ENCODE measurements at places on chromosomes 7 and 10.

DNA sequence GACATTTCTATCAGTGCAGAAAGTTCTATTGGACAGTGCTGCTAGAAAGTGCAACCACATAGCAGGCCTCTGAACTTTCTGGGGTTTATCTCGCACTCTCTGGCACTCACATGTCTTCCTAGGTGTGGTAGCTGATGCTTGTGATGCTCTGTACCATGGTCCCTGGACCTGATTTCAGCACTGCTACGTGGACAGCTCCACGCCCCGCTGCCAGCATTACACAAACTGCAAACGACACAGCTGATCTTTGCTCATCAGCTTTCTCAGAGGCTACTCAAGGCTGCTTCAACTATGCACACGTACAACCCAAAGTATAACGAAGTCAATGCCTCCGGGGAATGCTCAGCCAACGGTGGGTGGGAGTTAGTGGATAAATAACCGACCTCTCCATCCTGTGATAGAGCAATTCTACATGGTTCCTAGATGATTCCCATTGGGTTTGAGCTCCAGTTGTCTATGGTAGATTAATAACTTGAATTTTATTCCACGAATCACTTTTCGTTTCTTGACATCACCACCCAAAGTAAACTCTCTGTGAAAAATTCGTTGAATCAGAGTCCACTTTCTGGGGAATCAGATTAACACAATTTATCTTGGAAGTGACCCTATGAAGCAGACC, 302.5 kb downstream of the ACTR3B start:
- no peak for DNase-seq

DNA sequence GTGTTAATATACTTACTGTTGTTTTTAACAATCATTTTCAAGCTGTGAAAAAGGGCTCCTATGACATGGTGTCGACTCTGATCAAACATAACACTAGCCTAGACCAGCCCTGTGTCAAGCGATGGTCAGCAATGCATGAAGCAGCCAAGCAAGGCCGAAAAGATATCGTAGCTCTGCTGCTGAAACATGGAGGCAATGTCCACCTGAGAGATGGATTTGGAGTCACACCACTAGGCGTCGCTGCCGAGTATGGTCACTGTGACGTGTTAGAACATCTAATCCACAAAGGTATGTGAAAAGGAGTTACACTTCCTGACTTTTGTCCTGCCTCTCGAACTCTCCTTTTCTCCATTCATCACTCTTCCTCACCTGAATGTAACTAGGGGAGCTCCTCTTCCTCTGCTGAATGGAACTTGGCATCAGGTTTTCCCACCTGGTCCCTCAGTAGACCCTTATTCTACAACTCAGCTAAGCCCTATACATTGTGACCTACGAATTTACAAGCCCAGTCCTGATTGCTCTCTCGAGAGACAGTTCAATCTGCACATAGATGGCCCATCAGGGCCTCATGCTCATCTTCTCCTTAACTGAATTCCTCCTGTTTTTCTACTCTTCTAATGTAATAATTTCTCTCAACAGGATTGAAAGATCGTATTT, 23.0 kb downstream of the ASB15 start:
- no peak for DNase-seq

DNA sequence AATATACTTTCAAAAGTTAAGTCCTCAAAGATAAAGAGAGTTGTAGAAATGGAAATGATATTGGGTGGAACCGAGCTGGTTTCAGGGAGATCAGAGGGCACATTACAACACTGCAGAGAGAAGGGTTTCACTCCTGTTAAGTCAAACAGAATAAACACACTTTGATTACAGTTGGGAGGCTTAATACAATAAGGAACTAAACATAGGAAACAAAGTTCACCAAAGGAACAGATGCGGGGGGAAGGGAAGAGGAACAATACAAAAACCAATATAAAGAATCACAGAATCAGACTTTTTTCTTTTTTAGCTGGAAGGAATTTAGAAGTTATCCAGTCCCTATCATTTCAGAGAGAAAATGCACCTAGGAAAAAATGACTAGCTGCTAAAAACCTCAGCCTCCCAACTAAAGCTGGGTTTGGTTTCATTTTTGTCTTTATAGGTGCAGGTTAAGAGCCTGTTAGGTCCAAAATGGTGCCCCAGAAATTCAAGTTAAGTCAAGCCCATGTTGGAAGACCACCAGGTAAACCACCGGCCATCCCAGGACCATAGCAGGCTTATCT, 81.9 kb downstream of the DNMBP start:
- DNase-seq: peak; percentile 62

DNA sequence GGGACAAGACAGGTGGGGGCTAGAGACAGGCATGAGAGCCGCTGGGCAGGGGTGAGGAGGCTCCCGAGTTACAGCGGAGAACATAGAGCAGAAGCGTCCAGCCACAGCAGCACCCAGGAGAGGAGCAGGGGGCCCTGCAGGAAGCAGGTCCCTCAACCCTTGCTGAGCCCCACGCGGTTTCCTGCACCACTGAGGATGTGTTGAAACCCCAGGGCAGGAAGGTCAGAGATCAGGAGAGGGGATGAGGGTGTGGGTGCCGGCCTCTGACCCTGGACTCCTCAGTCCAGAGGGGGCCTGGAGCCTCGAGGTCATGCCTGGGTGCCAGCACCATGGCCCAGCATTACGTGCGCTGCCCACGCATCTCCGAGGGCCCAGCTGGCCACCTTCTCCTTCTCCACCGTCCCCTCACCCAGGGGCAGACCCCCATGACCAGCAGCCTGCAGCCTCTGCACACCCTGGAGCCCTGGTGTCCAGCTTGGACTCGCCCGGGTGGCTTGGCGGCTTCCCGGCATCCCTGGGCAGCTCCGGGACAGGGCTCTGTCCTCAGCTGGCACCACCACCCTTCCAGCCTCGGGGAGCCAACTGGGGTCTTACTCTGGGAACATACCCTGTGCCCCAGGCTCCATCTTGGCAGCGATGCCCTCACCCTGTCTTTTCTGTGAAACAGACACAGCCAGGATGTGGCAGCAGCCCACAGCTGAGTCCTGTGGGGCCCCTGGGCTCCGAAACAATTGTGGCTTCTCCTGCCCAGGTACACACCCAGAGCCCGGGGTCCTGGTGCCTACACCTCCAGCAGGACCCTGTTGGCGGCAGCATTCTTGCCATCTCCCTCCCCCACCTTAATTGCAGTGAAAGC, 52.0 kb downstream of the STK32C start:
- DNase-seq: peak; percentile 74

GRCh38 chr7:41889040-41889439, 186.2 kb upstream of the INHBA start:
- no peak for DNase-seq

- DNase-seq: no peak
These were observed 455.7 kb upstream of the KLF6 start for GRCh38 chr10:4240608-4241197.

DNA sequence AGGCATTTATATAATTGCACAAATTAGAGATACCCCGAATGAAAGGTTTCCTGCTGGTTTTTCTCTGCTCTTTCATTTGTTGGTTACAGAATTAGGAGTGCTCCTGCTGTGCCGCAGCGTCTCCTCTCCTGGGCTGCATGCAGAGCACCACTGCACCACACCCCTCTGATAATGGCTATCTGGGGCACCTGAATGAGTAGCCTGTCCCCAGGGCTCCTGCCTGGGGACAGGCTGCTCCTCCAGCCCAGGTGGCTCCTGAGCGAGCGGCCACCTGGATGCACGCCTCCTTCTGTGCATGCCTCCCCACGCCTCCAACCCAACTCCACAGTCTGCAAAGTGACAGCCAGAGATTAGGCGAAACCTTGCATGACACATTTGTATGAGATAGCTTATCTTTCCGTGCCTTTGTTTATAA, 242.6 kb upstream of the FZD8 start:
- no peak for DNase-seq

GRCh38 chr7:121437470-121437869, 41.4 kb upstream of the FAM3C start:
- DNase-seq: no peak

DNA sequence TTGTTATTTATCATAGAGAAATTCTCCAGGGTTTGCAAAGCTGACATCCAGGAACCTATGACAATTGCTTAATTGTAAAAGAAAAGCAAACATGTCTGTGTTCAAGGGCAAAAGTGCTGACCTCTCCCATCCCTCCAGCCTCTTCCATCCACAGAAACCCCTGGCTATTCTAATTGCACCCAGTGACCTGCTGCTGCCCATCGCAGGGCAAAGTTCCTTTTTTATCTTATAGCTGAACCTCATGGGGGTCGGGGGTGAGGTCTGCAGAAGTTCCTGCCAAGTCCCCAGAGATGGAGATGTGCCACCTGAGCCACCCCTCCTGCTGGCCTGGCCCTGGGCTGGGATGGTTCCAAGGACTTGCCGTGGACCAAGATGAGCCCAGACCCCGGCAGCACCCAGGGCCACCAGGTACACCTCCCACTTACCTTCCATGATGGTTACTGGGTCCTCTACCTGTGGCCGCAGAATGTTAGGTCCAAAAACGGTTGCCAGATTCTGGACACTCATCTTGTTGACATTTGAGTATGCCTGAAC, 146.5 kb downstream of the MAPK8 start:
- no peak for DNase-seq

DNA sequence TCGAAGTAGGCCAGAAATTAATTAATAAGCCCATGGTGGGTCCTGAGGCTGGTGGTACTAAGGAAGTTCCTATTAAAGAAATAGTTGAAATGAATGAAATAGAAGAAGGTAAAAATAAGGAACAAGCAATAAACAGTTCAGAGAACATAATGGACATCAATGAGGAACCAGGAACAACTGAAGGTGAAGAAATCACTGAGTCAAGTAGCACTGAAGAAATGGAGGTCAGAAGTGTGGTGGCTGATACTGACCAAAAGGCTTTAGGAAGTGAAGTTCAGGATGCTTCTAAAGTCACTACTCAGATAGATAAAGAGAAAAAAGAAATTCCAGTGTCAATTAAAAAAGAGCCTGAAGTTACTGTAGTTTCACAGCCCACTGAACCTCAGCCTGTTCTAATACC, 36.0 kb downstream of the SLK start:
- peak; percentile 57 for DNase-seq

DNA sequence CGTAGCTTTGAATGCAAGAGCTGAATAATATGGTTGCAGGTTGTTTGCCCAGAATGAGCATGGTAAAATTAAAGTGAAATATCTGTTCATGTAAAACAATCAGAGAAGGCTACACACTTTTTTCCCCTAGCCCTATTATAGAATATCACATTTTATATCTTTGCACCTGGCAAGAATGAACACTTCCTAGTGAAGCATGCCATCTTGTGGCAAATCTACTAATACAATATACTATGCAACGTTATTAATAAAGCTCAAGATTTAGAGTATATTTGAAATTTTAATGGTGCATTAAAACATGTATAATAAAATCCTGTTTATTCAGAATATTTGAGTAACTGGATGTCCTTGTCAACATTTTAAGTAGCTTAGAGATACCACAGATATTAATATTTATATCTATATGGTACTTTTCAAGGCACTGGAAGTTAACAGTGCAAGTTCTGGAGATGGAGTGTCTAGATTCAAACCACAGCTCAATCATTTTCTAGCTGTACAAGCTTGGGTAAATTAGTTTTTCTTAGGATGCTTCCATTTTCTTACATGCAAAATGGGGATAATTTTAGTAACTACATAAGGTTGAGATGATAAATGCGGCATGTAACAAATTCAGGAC, 643.1 kb upstream of the SEMA3D start:
- DNase-seq: no peak

DNA sequence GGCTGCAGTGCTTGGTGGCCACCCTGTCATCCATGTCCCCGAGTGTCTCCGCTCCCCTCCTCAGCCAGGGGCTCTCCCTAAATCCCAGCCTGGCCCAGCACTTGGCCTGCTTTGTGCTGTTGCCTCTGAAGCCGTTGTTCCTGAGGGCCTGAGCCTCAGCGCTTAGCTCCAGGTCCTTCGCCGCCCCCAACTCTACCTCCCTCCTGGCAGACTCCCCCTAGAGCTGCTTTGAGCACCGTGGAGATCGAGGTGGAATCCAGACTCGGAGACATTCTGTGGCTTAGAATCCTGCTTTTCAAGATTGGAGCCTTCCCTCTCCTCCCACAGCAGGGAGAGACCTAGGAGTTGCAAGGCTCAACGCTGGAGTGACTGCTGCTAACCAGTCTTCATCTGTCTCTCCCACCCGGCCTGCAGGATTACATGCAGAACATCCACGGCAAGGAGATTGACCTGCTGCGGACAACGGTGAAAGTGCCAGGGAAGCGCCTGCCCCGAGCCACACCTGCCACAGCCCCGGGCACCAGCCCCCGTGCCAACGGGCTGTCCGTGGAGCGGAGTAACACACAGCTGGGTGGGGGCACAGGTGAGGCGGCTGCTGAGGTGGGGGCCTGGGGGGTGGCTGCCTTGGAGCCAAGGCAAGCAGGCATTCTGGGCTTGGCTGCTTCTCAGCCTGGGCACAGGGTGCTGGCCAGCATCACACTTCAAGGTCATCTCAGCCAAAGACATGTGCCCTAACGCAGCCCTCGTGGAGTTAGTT, 33.3 kb downstream of the GBX1 start:
- DNase-seq: no peak

- no peak for DNase-seq
These were observed 16.5 kb downstream of the SGPL1 start for GRCh38 chr10:70832221-70832620.

- DNase-seq: no peak
These were observed 115.8 kb upstream of the PRR15 start for GRCh38 chr7:29447828-29448227.

GRCh38 chr10:96556003-96556402, 30.8 kb downstream of the TM9SF3 start:
- DNase-seq: no peak

- DNase-seq: peak; percentile 5
These were observed 216.4 kb downstream of the ELFN1 start for GRCh38 chr7:1886361-1887064.

GRCh38 chr10:90111671-90112070, 410.3 kb downstream of the KIF20B start:
- DNase-seq: no peak

DNA sequence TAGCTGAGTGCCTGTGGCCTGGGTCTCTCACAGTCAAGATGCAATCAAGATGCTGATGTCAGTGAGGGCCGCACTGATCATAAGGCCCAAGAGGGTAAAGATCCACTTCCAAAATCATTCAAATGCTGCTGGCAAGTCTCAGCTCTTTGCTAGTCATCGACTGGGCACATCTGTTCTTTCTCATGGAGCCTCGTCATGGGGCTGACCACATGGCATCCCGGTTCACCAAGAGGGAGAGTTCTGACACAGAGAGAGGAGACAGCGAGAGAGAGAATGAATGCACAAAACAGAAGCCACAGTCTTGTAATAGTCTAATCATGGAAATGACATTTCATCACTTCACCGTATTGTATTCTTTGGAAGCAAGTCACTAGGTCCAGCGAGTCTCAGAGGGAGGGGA, 1067.5 kb upstream of the C7orf33 start:
- no peak for DNase-seq
